ENCODE measurements at places on chromosomes 4 and X.

- peak; percentile 7 for DNase-seq
- H3K27me3 ChIP-seq, result peaks cover 2% of the 10 kb centered on the region
- peaks cover 20% of the 10 kb centered on the region for H3K4me1 ChIP-seq
- H3K27ac ChIP-seq, result peak overlapping the region; percentile 91
Measured at GRCh38 chr4:75698963-75699228, 25.5 kb upstream of the USO1 start.

DNA sequence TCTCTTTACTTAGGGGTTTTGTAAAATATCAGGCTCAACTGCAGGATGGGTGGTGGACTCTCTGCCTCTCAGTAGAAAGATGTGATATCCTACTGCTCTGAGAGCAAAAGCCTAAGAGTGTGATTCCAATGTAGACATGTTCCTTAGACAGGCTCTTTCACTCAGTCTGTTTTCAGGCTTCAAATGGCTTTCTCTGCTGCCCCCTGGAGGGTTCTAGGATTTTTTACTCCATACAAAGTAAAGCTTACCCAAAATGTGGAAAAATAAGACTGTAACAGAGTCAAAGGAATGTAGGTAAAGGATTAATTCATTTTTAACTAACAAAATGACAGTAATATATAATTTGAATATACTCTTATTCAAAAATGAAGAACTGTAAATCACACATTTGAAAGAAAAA, 32.1 kb downstream of the ZGRF1 start:
- H3K27me3 ChIP-seq, result no peaks in the 10 kb centered on the region
- no peaks in the 10 kb centered on the region for H3K36me3 ChIP-seq
- H3K4me3 ChIP-seq, result no peak overlapping the region
- no peaks in the 10 kb centered on the region for H3K4me1 ChIP-seq
- peak; percentile 36 for DNase-seq
- H3K27ac ChIP-seq, result no peak overlapping the region

- H3K4me3 ChIP-seq, result no peak overlapping the region
- H3K36me3 ChIP-seq, result no peaks in the 10 kb centered on the region
- no peak overlapping the region for H3K27ac ChIP-seq
Measured at GRCh38 chr4:133081246-133081645, 67.8 kb upstream of the PCDH10 start.

DNA sequence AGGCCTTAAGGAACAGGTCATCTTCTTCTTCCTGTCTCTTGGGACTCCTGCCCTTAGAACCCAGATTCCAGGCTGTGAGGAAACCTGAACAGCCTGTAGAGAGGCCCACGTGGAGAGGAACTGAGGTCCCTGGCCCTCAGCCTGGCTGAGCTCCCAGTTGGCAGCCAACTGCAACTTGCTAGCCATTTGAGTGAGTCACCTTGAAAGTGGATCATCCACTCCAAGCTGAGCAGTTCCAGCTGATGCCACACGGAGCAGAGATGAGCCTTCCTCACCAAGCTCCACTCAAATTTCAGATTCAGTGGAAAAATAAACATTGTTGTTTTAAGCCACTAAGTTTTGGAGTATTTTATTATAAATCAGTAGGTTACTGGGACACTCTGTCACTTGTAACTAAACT, 392.5 kb downstream of the BCOR start:
- H3K27ac ChIP-seq, result no peak overlapping the region
- H3K4me1 ChIP-seq, result no peaks in the 10 kb centered on the region
- H3K27me3 ChIP-seq, result peaks cover 6% of the 10 kb centered on the region
- DNase-seq, result no peak
- H3K36me3 ChIP-seq, result no peaks in the 10 kb centered on the region

DNA sequence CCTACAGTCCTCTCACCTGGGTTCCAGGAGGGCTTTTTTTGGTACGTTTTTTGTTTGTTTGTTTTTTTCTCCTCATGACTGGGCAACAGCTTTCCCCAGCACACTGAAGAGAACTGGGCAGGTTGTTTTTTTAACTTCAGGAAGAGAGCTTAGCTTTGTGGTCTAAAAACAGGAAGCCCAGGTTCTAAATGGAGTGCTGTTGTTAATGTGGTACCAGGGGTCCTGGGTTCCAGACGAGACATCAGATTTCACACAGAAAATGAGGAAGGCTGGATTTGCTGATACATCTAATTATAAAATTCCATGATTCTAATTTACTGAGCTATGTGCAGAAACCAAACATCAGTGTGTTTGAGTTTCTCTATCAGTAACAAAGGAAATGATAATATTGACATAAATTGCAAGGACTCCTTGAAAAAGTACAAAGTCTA, 4.2 kb downstream of the MYOZ2 start:
- no peaks in the 10 kb centered on the region for H3K36me3 ChIP-seq
- no peak overlapping the region for H3K27ac ChIP-seq
- H3K4me1 ChIP-seq, result peaks cover 12% of the 10 kb centered on the region
- H3K4me3 ChIP-seq, result peak overlapping the region; percentile 3

- no peak overlapping the region for H3K27ac ChIP-seq
- H3K27me3 ChIP-seq, result peaks cover 1% of the 10 kb centered on the region
- H3K4me1 ChIP-seq, result no peaks in the 10 kb centered on the region
- no peaks in the 10 kb centered on the region for H3K36me3 ChIP-seq
- no peak for DNase-seq
Measured at GRCh38 chr4:96652158-96652557, 812.3 kb downstream of the PDHA2 start.

GRCh38 chr4:86530183-86530582, 63.9 kb upstream of the PTPN13 start:
- H3K4me3 ChIP-seq, result no peak overlapping the region
- no peak for DNase-seq
- H3K36me3 ChIP-seq, result no peaks in the 10 kb centered on the region
- no peaks in the 10 kb centered on the region for H3K4me1 ChIP-seq
- no peak overlapping the region for H3K27ac ChIP-seq
- no peaks in the 10 kb centered on the region for H3K27me3 ChIP-seq

GRCh38 chrX:40570346-40571093, 10.2 kb upstream of the ATP6AP2 start:
- DNase-seq, result no peak
- H3K4me3 ChIP-seq, result peak overlapping the region; percentile 64
- no peaks in the 10 kb centered on the region for H3K36me3 ChIP-seq
- peaks cover 13% of the 10 kb centered on the region for H3K4me1 ChIP-seq
- H3K27ac ChIP-seq, result peak overlapping the region; percentile 73

DNA sequence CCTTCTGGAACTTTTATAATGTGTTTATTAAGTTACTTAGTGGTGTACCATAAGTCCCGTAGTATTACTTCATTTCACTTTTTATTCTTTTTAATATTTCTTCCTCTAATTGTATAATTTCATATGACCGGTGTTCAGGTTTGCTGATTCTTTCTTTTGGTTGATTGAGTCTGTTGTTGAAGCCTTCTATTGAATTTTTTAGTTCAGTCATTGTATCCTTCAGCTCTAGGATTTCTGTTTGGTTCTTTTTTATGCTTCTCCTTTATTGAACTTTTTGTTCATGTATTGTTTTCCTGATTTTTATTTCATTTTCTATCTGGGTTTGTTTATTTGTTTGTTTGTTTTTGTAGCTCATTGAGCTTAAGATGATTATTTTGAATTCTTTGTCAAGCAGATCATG, 8.8 kb downstream of the CEP44 start:
- H3K4me3 ChIP-seq, result no peak overlapping the region
- H3K27ac ChIP-seq, result no peak overlapping the region
- DNase-seq, result no peak
- peaks cover 14% of the 10 kb centered on the region for H3K36me3 ChIP-seq
- peaks cover 1% of the 10 kb centered on the region for H3K27me3 ChIP-seq

DNA sequence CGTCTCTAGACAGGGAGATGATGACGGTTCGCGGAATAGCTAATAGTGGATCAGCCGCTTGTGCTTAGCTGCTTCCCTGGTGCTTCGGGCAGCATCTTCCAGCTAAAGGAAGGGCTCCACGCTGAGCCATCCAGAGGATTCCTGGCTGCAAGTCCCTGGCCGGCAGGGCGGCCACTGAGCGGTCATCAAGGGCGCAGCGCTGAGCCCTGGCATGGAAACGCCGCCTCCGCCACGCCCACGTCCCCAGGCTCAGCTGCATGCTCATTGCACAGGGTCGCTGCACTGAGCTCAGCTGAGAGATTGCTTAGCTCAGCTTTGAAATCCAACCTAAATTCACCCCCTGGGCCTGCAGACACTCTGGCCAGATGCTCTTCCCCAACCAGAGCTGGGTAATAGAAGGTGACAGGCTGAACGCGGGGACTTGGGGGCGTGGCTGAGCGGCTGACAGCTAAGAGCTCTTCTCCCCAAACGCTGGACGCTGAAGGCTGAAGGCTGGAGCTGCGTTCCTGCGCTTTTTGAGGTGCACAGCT, 118.2 kb upstream of the KIT start:
- H3K27ac ChIP-seq, result no peak overlapping the region
- H3K4me3 ChIP-seq, result peak overlapping the region; percentile 70
- H3K27me3 ChIP-seq, result no peaks in the 10 kb centered on the region
- DNase-seq, result peak; percentile 4
- H3K4me1 ChIP-seq, result peaks cover 5% of the 10 kb centered on the region

DNA sequence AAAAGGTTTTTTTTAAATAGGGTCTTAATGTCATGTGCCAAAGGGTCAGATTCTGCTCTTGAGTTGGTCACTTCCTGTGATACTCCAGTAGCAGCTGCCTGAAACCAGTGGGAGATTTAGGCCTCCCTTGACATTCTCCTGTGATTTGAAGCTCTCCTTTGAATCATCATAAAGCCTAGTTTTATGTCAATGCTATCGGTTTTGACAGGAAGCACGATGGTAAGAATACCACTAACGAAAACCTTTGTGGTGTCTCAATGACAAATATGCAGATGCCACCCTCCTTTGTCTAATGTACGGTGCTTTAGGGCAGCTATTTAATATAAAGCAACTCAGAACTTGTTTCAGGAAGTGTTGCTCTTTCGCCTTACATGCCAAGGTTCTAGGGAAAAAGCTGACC, 44.2 kb downstream of the CCNI start:
- DNase-seq, result no peak
- peak overlapping the region; percentile 29 for H3K27ac ChIP-seq
- H3K4me3 ChIP-seq, result no peak overlapping the region
- no peaks in the 10 kb centered on the region for H3K27me3 ChIP-seq

DNA sequence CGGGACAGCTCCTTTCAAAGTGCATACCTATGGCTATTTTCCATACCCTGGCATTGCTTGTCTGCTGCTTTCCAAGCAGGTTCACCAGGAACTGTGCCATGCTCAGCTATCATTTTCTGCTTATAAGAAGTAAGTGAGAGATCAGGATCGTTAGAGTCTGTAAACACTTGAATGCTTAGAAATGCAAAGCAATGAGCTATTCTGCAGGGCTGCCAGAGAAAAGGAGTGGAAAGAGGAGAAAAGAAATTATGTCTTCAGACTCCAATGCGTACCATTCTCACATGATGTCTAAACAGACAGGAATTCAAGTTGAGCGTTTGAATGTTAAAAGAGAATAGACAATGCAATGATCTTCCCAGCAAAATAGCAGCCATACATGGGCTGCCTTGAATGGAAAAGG, 245.5 kb upstream of the SLC7A11 start:
- no peaks in the 10 kb centered on the region for H3K36me3 ChIP-seq
- no peak overlapping the region for H3K4me3 ChIP-seq
- H3K27me3 ChIP-seq, result no peaks in the 10 kb centered on the region
- DNase-seq, result no peak
- H3K27ac ChIP-seq, result no peak overlapping the region

- no peaks in the 10 kb centered on the region for H3K4me1 ChIP-seq
- no peak overlapping the region for H3K4me3 ChIP-seq
- no peaks in the 10 kb centered on the region for H3K27me3 ChIP-seq
Measured at GRCh38 chrX:124634363-124634762, 288.0 kb downstream of the SH2D1A start.

DNA sequence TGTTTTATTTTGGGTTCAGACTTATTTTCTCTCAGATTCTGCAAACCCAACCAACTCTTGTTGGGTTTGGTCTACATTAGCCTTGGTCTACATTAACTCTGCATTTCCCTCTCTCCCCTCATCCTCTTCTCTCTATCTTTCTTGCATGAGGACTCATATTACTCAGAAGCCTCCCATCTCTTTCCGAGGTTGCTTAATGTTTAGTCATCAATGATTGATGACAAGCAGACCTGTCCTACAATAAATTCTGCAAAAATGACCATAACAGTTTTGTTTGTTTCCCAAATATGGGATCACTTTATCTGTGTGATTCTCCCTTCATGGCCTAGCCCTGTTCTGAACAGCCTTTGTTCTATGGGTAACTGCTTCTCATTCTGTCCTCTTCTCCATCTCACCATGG, 75.2 kb downstream of the GABRB1 start:
- no peaks in the 10 kb centered on the region for H3K36me3 ChIP-seq
- no peak for DNase-seq
- H3K4me3 ChIP-seq, result no peak overlapping the region
- H3K27me3 ChIP-seq, result peaks cover 4% of the 10 kb centered on the region
- no peaks in the 10 kb centered on the region for H3K4me1 ChIP-seq

Data from immature natural killer cell (primary cell).